WTC11 (cell line): ENCODE measurements at places on chromosomes 6 and 20. TPM values are rescaled to one million over a fixed set of nuclear protein-coding genes. Genes with fewer than 3 reads are reported as not detected.

GRCh38 chr20:34084227-34084923, 27.7 kb downstream of the EIF2S2 start:
- no peak overlapping the region for H3K4me3 ChIP-seq
- peaks cover 27% of the 10 kb centered on the region for H3K36me3 ChIP-seq
- no peaks in the 10 kb centered on the region for H3K27me3 ChIP-seq
- H3K27ac ChIP-seq: no peak overlapping the region
- DNase-seq: no peak

Gene VSTM2L
- 1.7 to 2.1 TPM (median 1.9 TPM) in 3 replicates for total RNA-seq

DNA sequence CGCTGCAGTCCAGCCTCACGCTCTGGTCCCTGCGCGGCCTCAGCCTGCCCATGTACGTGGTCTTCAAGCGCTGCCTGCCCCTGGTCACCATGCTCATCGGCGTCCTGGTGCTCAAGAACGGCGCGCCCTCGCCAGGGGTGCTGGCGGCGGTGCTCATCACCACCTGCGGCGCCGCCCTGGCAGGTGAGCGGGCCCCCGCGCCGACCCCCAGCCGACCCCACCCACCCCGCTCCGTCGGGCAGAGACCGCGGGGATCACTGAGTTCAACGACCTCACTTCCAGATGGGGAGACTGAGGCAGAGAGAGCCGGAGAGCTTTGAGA, 545 bp downstream of the SLC35D3 start:
- peak overlapping the region; percentile 77 for H3K4me3 ChIP-seq
- no peak for DNase-seq
- no peak overlapping the region for H3K27ac ChIP-seq
- H3K4me1 ChIP-seq: peaks cover 22% of the 10 kb centered on the region

DNA sequence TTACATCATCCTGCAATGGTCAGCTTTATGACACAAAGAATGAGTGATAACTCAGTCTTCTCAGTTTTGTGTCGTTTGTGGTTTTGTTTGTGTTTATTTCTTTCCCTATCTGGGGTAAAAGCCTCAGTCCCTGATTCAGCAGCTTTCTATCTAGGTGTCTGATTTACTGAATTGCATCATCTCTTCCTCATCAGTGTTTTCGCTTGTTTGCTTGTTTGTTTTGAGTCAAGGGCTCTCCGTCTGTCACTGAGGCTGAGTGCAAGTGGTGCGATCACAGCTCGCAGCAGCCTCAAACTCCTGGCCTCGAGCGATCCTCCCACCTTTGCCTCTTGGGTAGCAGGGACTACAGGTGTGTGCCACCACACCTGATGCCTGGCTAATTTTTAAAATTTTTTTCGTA, 548.9 kb downstream of the PRKN start:
- no peak for DNase-seq
- H3K4me1 ChIP-seq: no peaks in the 10 kb centered on the region
- no peak overlapping the region for H3K4me3 ChIP-seq
- H3K27ac ChIP-seq: peak overlapping the region; percentile 46; the same call in 1 of the 2 replicates
- H3K36me3 ChIP-seq: no peaks in the 10 kb centered on the region
